Endothelial cell of umbilical vein (primary cell): ENCODE measurements at places on chromosomes 7 and 10. TPM values are rescaled to one million over a fixed set of nuclear protein-coding genes. Genes with fewer than 3 reads are reported as not detected.

The NAT16 gene
- not detected in 2 replicates for total RNA-seq

The ASB4 gene
- not detected in 2 replicates for total RNA-seq

The CALHM3 gene
- total RNA-seq: not detected in 2 replicates

The NACAD gene
- 4.3 and 6.6 TPM in 2 replicates for total RNA-seq

The MRLN gene
- not detected in 2 replicates for total RNA-seq

The CRYGN gene
- not detected in 2 replicates for total RNA-seq

The GOLGA7B gene
- total RNA-seq: not detected in 2 replicates

The TMEM26 gene
- total RNA-seq: 0.23 and 0.27 TPM in 2 replicates

The CRPPA gene
- total RNA-seq: 2.9 and 3.5 TPM in 2 replicates

The CRHR2 gene
- not detected in 2 replicates for total RNA-seq

The IFIT1 gene
- total RNA-seq: 0.39 and 0.75 TPM in 2 replicates

The CRTAC1 gene
- 0.72 and 3.0 TPM in 2 replicates for total RNA-seq

The CLEC2L gene
- not detected in 2 replicates for total RNA-seq

The KLF14 gene
- not detected in 2 replicates for total RNA-seq

The NRG3 gene
- total RNA-seq: 3.9 and 5.6 TPM in 2 replicates

The TRIM74 gene
- 0.58 TPM in 1 of 2 replicates, not detected in the other for total RNA-seq

The ARHGEF35 gene
- total RNA-seq: 0.48 and 0.82 TPM in 2 replicates

The SUN3 gene
- total RNA-seq: not detected in 2 replicates
